CD4-positive, alpha-beta T cell treated with Interleukin-15 for 1 hour (primary cell): ENCODE measurements at places on chromosomes 3 and 15.

DNA sequence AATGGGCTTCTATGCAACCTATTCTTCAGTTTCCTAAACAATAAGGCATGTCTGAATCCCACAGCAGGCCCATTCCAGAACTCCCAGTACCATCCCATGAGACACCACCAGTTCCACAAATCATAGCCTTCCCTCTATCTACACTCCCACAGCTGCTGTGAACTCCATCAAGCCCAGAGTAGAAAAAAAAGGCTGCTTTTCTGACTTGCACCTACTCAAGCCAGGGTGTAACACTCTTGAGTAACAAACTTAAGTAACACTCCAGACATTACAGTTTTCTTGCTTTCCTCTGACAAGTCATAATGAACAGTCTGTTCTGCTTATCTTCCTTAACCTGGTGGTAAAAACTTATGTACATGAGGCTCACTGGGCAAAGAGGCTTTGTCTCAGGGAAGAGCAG, 283.1 kb downstream of the NFKBIZ start:
- no peak for DNase-seq

DNA sequence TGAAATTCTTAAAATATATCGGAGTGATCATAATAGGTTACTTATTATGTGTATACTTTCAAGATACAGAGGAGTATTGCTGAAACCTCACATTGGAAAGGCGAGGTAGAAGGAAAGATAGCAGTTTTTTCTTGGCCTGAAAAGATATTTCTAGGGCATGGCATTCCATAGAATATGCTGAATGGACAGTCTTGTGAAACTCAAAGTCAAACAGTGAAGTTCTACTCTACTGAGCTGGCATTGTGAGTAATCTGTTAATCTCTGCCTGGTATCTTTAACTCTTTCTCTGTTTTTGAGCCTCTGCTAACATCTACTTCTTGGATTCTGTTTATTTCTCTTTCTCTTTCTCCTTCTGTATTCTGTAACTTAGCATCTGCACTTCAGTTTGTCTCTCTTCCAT, 176.3 kb upstream of the ZBTB20 start:
- DNase-seq = no peak

GRCh38 chr3:74301056-74301455, 313.4 kb downstream of the CNTN3 start:
- DNase-seq = no peak

- DNase-seq = no peak
These were observed 28.5 kb downstream of the MGA start for GRCh38 chr15:41688671-41689070.

- no peak for DNase-seq
These were observed 24.6 kb downstream of the SIDT1 start for GRCh38 chr3:113556946-113557335.

GRCh38 chr3:31926543-31926942, 54.5 kb downstream of the OSBPL10 start:
- DNase-seq = no peak

DNA sequence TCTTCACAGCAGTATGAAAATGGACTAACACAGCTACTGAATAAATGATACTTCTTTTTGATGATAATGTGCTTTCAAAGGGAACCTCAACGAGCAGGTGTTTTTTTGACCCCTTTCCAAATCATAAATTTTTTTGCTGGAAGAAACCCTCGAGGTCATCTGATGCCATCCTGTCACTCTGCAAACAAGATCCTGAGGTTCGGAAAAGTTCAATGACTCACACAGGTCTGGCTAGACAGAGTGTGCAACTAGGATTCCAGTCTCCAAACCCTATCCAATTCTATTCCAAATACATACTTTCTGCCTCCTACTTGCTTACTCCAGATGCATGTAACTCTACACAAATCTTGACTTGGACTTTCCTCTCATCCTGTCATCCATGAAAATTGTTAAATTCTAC, 124.7 kb downstream of the NEDD4 start:
- DNase-seq = no peak

GRCh38 chr15:29556380-29556779, 265.9 kb downstream of the TJP1 start:
- DNase-seq = no peak

GRCh38 chr3:50604628-50605588, 6.7 kb downstream of the CISH start:
- peak; percentile 40 for DNase-seq

GRCh38 chr3:42025370-42026138, 63.7 kb upstream of the ULK4 start:
- DNase-seq = peak; percentile 56

DNA sequence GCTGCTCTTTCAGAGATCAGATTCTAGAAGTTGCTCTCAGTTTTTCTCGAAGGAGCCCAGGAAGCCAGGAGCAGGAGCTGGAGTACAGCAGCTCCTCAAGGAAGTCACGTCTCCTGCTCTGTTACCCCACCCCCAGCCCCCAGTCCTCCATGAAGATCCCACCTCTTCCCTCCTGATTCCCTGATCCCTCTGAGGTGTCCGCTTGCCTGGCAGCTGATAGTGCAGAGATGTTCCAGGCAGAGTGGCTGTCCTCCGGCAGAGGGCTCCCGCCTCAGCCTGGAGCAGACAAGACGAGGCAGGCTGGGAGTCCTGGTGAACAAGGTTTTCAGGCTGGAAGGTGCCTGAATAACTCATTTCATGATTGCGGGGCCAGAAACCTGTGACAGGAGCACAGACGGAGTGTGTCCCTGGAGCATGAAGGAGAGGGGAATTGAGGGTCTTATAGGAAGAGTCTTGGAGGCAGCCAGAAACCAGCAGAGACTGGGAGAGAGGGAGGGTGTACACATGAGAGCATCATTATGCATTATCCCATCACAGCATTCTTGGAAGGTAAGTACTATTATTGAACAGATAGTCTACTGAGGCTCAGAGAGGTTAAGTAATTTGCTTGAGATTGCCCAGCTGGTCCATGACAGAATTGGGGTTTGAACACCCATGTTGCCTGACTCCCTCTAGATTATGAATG, 1.2 kb downstream of the HRH1 start:
- DNase-seq = peak; percentile 26

- DNase-seq = no peak
These were observed 30.2 kb upstream of the CRBN start for GRCh38 chr3:3209714-3210113.

DNA sequence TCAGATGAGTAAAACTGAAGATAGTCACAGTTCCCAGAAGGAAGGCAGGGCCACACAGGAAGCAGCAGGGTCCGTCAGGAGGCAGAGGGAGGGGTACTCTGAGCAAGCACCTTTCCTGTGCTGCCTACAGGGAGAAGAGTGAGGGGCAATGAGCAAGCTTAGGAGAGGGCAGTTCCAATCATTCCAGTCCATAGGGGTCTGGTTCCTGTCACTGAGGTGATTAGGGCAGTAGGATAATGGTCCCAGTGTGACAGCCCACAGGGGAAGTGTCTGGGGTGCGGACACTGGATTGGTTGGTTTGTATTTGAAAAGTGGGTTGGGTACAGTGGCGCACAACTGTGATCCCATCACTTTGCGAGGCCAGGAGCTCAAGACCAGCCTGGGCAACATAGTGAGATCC, 7.1 kb upstream of the ACAD9 start:
- no peak for DNase-seq

DNA sequence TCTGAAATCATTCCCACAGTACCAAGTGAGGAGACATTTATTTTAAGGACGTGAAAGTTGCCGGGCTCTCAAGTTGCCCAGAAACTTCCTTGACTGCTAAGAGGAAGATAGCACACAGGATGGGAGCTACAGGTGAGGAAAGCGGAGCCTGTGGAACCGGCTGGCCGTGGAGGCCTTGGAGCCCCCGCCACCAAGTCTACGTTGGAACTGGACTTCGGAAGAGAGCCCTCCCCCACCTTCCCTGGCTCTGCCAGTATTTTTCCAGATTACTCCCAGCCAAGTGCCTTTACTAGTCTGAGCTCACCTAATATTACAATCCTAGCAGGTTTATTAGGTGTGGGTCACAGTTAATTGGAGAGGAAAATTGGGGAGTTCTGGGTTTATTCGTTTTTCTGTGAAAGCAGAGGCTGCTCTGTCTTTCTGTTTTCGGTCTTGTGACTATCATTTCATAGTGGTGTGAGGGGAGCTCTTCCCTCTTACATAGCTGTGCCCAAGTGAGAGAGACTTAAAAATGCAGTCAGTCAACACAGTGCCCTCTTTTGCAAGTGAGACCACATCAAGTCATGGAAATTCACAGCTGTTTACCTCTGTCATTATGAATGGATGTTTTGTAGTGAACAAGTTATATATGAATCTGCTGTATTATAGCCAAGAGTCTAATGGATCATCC, 6.8 kb downstream of the BOC start:
- DNase-seq = no peak

- DNase-seq = peak; percentile 62
These were observed 149.1 kb upstream of the CD96 start for GRCh38 chr3:111392894-111393398.

GRCh38 chr15:20356911-20357480, 184.6 kb downstream of the GOLGA6L6 start:
- DNase-seq = no peak

DNA sequence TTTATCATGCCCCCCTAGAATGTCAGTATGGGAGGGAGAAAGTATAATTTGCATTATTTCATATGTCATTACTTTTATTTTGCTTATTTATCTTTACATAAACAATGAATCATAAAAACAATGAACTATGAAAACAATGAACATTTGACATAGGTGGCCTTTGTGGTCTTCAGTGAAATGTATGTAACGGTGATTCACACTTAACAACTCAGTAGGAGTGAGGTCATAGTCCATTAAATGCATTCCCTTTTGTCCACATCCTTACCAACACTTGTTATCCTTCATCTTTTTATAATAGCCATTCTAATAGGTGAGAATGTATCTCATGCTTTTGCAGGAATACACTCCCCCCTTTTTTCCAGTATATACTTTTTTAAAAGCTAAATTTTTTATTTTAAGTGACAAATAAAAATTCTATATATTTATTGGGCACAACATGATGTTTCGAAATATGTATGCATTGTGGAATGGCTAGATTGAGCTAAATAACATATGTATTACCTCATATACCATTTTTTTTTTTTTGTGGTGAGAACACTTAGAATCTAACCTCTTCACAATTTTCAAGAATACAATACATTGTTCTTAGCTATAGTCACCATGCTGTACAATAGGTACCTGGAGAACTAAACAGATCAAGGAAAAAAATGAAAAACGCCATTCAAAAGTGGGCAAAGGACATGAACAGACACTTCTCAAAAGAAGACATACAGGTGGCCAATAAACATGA, 189.5 kb downstream of the WDR72 start:
- no peak for DNase-seq

DNA sequence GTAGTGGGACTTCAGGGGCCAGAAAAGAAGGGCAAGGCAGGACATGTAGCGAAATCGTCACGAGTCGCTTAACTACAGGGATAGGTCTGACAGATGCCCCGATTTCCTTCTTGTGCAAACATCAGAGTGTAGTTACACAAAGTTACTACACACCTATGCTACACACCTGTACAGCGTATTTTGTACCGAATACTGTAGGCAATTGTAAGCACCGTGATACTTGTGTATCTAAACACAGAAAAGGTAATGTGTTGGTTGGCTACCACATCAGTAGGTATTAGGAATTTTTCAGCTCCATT, 515 bp upstream of the MTHFS start:
- DNase-seq = no peak

- no peak for DNase-seq
These were observed 108.7 kb upstream of the ALDH1A3 start for GRCh38 chr15:100770661-100771584.

DNA sequence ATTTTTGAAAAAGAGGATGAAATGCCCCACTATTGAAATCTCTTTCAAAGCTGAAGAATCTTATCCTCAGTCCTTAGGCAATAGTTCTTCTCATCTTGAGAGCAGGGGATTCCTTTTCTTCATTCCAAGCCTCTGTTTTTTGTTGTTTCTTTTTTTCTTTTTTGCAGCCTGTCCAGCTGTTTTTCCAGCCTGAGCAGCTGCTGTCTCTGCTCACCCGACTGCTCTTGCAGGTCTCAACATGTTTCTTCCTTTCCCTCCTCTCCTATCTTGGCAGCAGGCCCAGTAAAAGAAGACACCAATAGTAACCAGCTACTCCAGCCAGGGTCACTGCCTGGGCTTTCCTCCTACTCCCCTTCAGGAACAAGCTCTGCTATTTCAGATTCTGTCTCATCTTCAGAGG, 23.8 kb downstream of the MEX3B start:
- DNase-seq = no peak

DNA sequence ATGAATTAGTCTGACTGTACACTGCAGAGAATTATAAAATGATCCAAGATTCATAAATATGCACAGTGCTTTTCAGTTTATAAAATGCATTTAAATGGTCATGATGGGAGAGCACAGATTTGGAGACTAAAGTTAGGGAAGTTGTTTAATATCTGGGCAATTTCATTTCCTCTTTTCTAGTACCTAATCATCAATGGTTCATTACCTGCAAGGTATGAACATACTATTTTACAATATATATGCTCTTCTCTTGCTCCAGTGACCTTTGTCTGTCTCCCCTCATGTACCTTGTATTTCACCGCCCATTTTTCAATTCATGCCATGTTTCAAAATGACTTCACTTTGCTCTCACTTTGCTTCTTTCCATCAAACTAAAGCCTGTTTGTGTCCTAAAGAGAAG, 114.5 kb downstream of the SUCNR1 start:
- DNase-seq = no peak

DNA sequence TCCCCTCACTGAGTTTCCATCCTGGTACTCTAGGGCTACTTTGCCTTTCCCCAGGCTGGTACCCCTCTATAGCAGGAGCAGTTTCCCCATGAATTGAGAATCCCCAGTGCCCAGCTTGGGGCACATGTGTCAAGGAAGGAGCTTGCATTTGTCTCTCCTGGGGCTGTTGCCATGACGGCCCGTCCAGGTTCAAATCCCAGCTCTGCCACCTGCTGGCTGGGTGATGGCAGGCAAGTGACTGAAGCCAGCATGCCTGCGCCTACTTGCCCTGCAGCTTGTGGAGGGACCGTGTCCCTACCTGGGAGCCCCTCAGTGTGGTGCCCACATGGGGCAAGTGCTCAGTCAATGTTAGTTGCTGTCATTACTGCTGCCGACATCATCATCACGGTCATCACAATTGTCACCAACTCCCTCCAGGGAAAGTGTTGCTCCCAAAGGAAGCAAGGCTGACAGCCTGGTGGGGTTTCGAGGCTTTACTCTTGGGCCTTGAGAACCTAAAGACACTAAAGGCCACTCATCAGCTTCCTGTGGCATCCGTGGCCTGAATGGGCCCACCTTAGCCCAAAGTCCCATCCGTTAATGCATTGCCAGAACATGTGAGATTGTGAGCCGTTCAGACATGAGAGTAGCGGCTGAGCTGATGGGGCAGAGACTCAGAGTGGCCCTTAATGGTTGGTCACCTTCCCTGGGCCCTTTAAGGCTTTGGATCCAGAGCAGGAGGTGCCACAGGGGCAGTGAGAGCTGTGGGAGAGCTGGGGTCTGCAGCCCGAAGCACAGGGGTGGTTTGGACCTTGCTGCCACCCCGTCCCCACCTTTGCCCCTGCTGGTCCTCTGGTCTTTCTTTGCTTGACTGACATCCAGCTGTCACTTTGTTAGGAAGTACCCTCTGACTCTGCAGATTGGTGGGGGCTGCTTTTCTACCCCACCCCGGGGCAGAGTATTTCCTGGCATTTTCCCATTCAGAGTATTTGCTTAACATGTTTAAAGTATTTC, 144.4 kb downstream of the DNAJB8 start:
- peak; percentile 54 for DNase-seq
